ENCODE measurements at places on chromosomes 2 and 18.

- no peak for DNase-seq
Observed at GRCh38 chr2:111930875-111931274, 32.5 kb downstream of the MERTK start.

GRCh38 chr18:44186001-44186400 is 494.7 kb upstream of the SETBP1 start:
- no peak for DNase-seq

DNA sequence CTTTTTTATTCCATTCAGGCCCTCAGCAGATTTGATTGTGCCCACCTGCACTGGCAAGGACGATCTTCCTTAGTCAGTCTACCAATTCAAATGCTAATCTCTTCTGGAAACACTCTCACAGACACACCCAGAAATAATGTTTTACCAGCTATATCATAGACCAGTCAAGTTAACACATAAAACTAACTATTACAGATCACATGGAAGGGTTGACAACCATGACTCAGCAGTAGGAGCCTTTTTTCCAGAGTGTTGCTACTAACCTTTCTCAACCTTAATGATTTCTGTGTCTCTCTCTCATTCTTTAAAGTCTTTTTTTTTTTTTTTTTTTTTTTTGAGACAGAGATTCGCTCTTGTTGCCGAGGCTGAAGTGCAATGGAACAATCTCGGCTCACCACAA is 143.5 kb upstream of the MSH6 start:
- no peak for DNase-seq

- no peak for DNase-seq
Observed at GRCh38 chr2:218881744-218882460, 1.2 kb downstream of the WNT10A start.

- no peak for DNase-seq
Observed at GRCh38 chr2:241968417-241968816, 98.9 kb downstream of the RTP5 start.

- no peak for DNase-seq
Observed at GRCh38 chr2:6933911-6934310, 16.7 kb downstream of the RNF144A start.

- no peak for DNase-seq
Observed at GRCh38 chr2:171227066-171227782, 66.5 kb upstream of the TLK1 start.

DNA sequence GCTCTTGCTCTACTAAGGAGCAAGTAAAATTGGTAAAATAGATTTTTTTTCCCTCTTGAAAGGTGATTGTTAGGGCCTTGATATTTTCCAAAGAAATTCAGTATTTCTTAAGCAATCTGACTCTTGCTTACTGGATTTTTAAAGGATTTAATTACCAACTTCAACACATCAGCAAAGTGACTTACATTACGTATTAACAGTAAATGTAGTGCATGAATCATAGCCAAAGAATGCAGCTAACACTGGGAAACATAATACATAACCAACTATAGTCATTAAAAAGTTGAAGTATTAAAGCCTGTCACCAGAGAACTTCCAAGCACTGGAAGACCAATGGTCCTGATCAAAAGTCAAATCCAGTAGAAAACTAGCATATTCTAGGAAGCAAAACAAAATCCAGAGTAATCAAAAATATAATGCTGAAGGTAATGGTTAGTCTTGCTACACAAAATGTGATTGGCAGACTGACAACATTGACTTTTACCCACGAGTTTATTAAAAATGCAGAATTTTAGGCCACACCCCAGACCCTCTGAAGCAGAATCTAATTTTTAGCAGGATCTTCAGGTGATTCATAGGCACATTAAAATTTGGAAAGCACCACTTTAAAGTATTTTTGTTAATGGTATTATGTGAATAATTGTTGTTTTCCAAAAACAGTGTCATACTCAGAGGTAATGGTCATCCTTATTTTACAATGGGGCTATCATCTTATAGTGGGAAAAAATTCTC is 31.8 kb upstream of the CAVIN2 start:
- no peak for DNase-seq

DNA sequence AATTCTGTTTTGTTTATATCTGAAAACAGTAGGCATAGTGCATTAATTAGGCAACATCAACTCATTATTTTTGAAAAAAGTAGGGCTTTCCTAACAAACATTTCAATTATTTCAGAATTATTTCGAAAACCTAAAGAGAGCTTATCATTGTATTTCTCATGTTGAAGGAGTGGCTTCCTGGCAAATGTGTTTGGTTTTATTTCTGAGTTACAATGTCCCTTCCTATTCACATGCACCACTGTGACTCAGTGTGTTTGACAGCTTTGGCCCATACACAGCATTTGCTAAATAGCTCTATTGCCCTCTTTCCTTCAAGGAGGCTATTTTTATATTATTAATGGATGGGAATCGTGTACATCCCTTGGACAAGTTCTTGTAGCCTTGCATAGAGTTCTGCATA is 205.9 kb downstream of the PTGR3 start:
- DNase-seq = no peak

GRCh38 chr2:47022186-47022765 is 106.7 kb upstream of the MCFD2 start:
- DNase-seq = no peak

DNA sequence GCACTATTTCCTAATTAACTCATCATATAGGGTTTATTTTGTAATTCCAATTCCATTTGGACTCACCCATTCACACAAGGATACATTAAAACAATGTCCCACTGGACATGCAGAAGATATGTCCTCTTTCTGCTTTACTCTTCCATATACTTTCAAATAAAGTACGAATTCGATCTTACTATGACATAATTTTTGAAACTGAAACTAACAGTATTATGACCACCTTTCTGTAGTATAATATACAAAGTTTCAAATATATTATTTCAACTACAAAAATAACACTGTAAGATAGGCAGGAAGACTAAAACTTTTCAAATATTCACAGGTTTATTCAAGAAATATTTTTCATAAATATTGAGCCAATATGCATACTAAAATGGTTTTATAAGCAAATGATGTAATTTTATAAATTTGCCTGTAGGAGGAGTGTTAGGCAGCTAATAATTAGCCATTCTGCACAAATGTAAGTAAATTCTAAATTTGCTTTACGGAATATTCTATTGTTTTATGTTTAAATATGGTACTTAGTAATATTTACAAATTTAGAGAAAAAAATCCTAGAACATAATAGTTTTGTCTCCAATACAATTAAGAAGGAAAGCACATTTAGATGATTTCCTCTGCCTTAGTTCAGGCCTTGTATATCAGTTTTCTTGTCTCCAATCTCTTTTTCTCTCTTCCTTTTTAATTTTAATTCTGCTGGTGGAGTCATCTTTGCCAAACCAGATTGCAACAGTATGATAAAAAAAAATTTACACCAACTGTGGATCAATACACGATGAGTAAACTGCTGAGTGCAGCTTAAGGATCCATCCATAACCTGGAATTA is 85.9 kb downstream of the CERKL start:
- no peak for DNase-seq

DNA sequence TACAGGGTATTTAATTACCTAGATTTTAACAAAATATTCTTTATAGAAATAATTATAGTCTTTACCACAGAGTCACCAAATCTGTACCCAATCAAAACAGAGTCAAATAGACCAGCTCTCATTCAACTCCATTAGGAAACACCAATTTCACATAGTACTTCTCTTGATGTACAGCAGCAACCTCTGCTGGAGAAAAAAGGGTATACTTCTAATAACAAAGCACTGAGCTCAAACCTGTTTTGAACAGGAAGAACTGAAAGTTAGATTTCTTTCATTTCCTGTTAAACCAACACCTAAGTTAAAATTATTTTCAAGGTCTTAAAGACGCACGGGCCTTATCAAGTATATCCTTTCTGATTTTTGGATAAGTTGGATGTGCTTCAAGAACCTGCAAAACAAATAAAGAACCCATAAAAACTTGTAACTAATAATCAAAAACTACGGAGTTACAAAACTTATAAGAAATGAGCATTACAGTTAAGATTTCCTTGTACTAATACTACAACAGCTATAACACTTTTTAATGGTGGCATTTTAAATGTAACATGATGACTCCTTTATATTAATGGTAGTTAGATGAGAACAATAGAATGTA is 79.0 kb downstream of the TTC21B start:
- DNase-seq = peak; percentile 48

DNA sequence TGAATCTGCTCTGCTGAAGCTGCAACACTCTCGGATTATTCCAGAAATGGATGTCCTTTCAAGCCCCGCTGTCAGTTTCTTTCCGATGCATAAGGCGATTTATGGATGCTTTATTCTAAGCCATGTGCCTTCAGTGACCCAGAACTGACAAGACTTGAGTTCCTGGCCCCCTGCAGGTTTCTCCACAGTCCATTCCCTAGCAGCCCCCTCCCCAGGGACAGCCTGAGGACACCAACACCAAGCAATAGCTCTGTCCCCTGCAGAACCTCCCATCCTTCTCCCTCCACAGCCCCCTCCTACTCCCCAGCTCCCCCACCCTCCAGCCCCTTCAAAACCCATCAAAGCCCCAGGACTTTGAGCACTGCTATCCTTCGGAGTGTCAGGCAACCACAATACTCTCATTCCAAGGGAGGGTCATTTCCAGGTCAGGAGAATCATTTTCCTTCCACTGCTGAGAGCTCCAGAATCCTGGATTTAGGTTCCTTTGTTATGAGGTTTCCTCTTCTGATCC is 24.6 kb upstream of the SPP2 start:
- no peak for DNase-seq

DNA sequence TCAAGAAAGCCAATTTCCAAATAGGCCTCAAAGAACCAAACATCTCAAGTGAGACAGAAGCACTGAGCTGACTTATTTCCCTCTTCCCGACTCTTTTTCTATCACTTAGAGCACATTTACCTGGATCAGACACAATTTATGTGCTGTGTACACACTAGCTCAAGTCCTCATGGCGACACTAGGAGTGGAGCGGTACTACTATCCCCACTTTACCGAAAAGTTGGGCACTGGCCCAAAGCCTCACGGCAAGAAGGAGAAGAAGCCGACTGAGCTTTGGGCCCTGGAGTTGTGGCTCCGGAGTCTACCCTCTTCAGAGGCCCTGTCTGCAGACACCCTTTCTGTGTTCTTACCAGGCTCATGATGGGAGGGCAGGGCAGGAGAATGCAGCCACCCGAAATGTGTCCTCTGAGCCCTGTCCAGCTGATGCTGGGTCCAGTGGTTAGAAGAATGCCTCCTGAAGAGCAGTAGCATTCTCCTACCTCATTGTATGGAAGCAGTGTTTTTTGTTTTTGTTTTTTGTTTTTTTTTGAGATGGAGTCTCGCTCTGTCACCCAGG is 91.7 kb upstream of the CNGA3 start:
- no peak for DNase-seq

- DNase-seq = no peak
Observed at GRCh38 chr2:241817126-241817820, 8.3 kb downstream of the NEU4 start.

DNA sequence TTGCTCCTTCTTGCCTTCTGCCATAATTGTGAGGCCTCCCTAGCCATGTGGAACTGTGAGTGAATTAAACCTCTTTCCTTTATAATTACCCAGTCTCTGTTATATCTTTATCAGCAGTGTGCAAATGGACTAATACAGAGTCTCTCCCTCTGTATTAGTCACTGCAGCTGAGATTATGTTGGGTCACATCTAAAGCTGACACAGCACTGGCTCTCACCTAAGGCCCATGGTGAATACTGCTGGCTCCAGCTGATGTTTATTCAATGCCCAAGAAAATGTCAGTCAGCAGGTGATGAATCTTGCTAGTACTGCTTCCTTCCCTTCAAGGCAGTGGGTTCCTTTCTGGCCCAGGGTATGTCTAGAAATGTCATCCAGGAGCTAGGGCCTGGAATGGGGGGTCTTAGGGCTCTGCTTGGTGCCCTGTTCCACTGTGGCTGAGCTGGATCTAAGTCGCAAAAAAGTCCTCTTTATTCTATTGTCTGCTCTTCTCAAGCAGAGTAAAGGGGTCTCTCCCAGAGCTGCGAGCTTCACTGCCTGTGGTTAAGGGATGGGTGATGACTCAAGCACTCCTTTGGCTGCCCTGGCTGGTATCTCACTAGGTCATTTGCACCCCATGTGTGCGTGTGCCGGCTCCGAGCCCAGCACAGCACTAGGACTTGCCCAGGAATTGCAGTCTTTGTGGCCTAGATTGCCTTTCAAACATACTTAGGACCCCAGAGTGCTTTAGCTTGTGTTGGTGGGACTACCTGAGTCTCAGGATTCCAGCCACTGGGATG is 29.9 kb downstream of the PPP1R1C start:
- no peak for DNase-seq

DNA sequence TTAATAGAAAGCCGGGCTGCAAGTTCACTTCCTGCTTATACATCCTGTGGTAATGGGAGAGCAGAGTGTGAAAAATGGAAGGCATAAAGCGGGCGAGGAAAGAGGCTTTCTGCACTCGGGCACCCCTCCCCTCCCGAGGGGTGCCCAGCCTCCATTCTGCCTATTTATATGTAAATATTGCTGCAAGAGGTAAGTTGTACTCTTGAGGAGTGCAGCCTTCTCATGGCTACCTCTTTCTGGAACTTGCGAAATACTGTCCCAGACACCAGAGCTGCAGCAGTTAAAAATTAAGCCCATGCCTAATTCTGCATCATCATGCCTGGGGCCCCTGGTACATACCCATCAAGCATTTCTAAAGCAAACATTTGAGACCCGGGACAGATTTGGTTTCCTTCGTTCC is 156.0 kb downstream of the GBX2 start:
- DNase-seq = no peak

DNA sequence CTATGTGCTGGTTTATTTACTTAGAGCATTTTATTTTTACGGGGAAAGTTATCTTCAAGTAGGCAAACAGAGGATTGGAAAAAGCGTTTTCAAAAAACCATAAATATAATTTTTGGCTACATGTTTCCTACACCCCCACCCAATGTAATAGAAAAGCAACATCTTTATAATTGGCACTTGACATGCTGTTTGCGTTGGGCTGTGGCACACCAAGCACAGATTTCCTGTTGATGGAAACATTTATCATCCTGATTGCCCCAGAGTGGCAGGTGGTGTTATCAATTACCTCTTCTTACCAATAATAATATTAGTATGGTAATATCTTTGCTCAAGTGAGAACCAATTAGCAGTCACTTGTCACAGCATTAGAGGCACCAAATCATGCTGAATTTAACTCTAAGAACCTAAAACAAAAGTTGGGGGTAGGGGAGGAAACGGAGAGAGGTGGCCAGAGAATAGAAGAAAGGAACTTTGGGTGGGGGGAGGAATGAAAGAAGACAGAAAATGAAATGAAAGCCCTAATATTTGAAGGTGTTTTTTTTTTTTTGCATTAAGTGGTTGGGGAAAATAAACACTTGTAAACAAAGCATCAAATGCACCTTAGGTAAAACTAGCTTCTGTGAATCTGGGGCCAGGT is 3.8 kb upstream of the SALL3 start:
- DNase-seq = no peak

DNA sequence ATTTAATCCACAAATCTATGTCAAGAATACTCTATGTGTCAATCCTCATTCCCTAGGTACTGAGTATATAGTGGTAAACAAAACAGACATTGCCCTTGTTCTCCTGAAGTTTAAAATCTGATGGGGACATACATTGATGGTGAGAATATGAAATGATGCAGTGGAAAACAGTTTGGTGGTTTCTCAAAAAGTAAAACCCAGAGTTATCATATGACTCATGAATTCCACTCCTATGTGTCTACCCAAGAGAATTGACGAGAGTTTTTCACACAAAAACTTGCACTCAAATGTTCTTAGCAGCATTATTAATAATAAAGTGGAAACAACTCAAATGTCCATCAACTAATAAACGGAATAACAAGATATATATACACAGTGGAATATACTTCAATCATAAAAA is 586.7 kb downstream of the CCDC85A start:
- DNase-seq = no peak
